ENCODE measurements at places on chromosomes 4 and X.
A peak's percentile ranks its signal among the peaks of the same experiment; 100 is the strongest.

GRCh38 chrX:46549914-46550313 lies 4.7 kb upstream of the ZNF674 start:
- H3K27me3 ChIP-seq = no peaks in the 10 kb centered on the region
- no peaks in the 10 kb centered on the region for H3K4me1 ChIP-seq
- no peak overlapping the region for H3K27ac ChIP-seq
- H3K4me3 ChIP-seq = no peak overlapping the region

DNA sequence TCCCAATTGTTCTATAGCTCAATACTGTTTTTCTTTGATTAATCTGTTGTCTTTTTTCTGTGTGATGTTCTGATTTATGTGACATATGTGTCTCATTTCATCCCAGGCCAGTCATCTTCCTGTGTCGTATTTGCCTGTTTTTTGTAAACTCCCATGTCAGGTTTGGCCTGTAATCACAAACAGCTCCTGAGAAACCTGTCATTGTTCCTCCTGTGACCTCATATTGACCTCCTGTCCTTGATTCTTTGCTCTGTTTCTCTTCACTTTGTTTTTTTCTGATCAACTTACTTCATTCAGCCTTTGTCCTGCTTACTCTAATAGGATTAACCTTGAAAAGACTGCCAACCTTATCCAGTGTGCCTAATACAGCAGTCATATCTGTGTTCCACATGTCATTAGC lies 438.3 kb downstream of the CFAP47 start:
- no peaks in the 10 kb centered on the region for H3K4me1 ChIP-seq
- H3K27me3 ChIP-seq = no peaks in the 10 kb centered on the region
- no peaks in the 10 kb centered on the region for H3K36me3 ChIP-seq
- no peak for DNase-seq
- H3K27ac ChIP-seq = no peak overlapping the region
- H3K4me3 ChIP-seq = no peak overlapping the region

- H3K36me3 ChIP-seq = no peaks in the 10 kb centered on the region
- H3K4me1 ChIP-seq = no peaks in the 10 kb centered on the region
- H3K27me3 ChIP-seq = no peaks in the 10 kb centered on the region
- DNase-seq = peak; percentile 36
Measured at GRCh38 chr4:78512357-78512920, 39.1 kb upstream of the ANXA3 start.

- no peak overlapping the region for H3K4me3 ChIP-seq
- no peaks in the 10 kb centered on the region for H3K4me1 ChIP-seq
- H3K27me3 ChIP-seq = no peaks in the 10 kb centered on the region
- DNase-seq = no peak
- H3K36me3 ChIP-seq = no peaks in the 10 kb centered on the region
Measured at GRCh38 chr4:88356771-88357170, 21.9 kb upstream of the HERC6 start.

DNA sequence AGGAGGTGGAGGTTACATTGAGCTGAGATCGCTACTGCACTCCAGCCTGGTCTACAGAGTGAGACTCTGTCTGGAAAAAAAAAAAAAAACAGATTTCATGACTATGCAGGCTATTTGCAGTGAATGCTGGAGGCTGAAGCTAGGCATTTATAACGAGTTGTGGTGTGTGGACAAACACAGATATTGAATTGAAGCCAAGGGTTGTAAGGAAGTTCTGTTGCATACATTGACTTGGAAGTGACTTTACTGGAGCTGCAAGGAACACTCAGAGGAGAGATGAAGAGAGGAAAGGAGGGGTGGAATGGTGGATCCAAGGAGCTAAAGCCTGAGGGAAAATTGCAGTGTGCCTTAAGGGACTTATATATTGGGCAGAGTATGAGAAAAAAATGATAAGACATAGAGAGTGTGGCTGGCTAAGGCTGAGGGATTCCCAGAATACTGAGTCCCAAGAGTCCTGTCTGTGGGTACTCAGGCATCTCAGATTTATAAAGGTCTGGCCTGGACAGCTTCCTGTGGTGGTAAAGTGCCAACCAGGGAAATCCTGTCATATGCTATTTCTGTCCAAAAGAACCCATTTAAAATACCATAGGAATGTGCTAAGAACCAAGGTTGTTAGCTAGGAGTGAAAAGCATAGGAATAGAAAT lies 87.8 kb upstream of the GUCY1A1 start:
- no peak overlapping the region for H3K4me3 ChIP-seq
- no peak for DNase-seq
- H3K27me3 ChIP-seq = no peaks in the 10 kb centered on the region

- H3K36me3 ChIP-seq = no peaks in the 10 kb centered on the region
- no peaks in the 10 kb centered on the region for H3K4me1 ChIP-seq
- DNase-seq = no peak
Measured at GRCh38 chrX:137563681-137564651, 2.0 kb upstream of the ZIC3 start.

- DNase-seq = no peak
- H3K27me3 ChIP-seq = no peaks in the 10 kb centered on the region
- H3K4me3 ChIP-seq = no peak overlapping the region
- no peaks in the 10 kb centered on the region for H3K36me3 ChIP-seq
Measured at GRCh38 chrX:28586286-28586685, 960 bp upstream of the IL1RAPL1 start.

DNA sequence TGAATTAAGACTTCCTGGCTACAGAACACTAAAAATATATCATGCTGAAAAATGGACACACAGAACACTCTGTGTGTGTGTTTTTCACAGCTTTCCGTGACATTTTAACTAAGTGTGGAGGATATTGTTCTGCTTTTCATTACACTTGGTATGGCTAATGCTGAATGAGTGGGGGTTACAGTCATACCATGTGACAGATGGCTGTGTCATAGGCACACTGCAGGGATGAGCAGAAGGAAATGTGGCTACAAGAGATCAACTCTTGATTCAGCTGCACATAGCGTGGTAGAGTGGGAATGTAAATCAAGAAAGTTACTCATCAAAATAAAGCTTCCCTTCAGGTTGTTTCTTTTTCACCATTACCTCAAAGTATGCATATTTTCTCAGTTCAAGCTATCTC lies 669.8 kb downstream of the IQCM start:
- no peak for DNase-seq
- no peak overlapping the region for H3K4me3 ChIP-seq
- no peaks in the 10 kb centered on the region for H3K4me1 ChIP-seq
- peaks cover 2% of the 10 kb centered on the region for H3K27me3 ChIP-seq
- no peaks in the 10 kb centered on the region for H3K36me3 ChIP-seq

DNA sequence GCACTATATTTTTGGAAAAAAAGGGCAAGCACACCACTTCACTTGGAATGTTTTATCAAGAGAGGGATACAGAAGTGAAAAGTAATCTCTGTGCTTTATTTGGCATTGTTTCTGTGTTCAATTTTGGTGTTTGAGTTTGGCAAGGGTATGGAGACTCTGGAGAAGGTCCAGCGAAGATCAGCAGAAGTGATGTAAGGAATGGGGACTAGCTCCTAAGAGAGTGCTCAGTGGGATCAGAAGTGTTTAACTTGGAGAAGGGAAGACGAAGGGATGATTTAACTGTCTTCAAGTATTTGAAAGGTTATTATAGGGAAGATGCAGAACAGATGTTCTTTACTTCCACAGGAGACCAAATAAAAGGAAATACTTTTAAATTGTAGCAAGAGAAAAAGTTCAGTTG lies 74.3 kb downstream of the CFAP299 start:
- H3K27ac ChIP-seq = no peak overlapping the region
- no peak overlapping the region for H3K4me3 ChIP-seq
- no peaks in the 10 kb centered on the region for H3K36me3 ChIP-seq
- no peaks in the 10 kb centered on the region for H3K4me1 ChIP-seq
- no peaks in the 10 kb centered on the region for H3K27me3 ChIP-seq
- no peak for DNase-seq

DNA sequence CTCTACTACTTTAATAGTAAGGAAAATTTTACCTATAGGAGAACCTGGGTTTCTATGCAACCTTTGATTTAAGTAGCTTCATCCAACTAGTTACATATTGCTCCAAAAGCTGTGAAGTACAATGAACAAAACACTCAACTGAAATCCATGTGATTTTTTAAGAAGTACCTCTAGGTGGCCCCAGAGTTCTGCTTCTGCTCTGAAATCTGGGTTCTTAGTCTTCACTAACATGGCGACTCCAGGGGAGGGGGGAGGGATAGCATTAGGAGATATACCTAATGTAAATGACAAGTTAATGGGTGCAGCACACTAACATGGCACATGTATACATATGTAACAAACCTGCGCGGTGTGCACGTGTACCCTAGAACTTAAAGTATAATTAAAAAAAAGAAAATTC lies 73.4 kb upstream of the MAGEB2 start:
- no peaks in the 10 kb centered on the region for H3K36me3 ChIP-seq
- H3K27me3 ChIP-seq = no peaks in the 10 kb centered on the region
- DNase-seq = no peak
- no peak overlapping the region for H3K4me3 ChIP-seq

GRCh38 chrX:150683536-150684146 lies 9.6 kb upstream of the MTMR1 start:
- no peaks in the 10 kb centered on the region for H3K36me3 ChIP-seq
- no peaks in the 10 kb centered on the region for H3K27me3 ChIP-seq
- DNase-seq = peak; percentile 7
- no peaks in the 10 kb centered on the region for H3K4me1 ChIP-seq
- H3K4me3 ChIP-seq = no peak overlapping the region

- H3K27me3 ChIP-seq = no peaks in the 10 kb centered on the region
- DNase-seq = no peak
- no peak overlapping the region for H3K27ac ChIP-seq
- H3K4me3 ChIP-seq = no peak overlapping the region
Measured at GRCh38 chr4:53156896-53157295, 209.0 kb downstream of the SCFD2 start.

- no peak overlapping the region for H3K27ac ChIP-seq
- H3K27me3 ChIP-seq = no peaks in the 10 kb centered on the region
- H3K4me3 ChIP-seq = peak overlapping the region; percentile 85
- peaks cover 8% of the 10 kb centered on the region for H3K4me1 ChIP-seq
- H3K36me3 ChIP-seq = no peaks in the 10 kb centered on the region
Measured at GRCh38 chr4:3532751-3533422, 665 bp upstream of the LRPAP1 start.

DNA sequence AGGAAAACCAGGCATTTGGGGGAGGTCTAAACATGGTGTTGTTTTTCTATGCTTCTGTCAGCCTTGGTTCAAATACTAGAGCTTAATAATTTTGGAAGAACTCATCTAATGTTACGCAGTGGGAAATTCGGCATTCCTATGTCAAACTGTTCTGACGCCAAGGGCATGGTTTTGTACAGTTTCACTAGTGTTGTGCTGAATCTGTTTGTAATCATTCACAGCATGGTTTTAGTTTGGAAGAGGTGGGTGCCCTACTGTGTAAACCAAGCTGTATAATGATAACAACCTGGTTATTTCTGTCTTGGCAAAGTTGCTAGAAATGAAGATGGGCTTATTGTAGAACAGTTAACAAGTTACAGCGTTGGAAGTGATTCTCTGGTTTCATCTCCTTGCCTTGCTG lies 5.2 kb downstream of the DDX3X start:
- H3K27ac ChIP-seq = no peak overlapping the region
- H3K27me3 ChIP-seq = no peaks in the 10 kb centered on the region
- H3K36me3 ChIP-seq = no peaks in the 10 kb centered on the region

All from prostate gland (tissue), 2 donors.